ENCODE measurements at places on chromosomes 7 and 10.

DNA sequence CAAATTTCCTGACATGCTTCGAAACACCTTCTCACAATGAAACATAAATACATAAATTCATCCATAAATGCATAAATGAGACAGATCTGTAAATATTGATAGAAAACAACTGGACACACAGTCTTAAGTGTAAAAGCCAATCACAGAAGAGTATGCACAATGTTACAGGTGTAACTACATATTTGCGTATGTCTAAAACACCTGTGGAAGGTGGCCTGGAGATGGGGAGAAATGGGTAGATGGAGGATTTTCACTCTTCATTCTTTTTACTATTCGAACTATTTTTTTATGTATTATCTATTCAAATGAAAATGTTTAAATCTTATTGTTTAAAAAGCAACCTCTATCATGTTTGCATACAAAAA lies 860 bp downstream of the IQUB start:
- no peak for DNase-seq

DNA sequence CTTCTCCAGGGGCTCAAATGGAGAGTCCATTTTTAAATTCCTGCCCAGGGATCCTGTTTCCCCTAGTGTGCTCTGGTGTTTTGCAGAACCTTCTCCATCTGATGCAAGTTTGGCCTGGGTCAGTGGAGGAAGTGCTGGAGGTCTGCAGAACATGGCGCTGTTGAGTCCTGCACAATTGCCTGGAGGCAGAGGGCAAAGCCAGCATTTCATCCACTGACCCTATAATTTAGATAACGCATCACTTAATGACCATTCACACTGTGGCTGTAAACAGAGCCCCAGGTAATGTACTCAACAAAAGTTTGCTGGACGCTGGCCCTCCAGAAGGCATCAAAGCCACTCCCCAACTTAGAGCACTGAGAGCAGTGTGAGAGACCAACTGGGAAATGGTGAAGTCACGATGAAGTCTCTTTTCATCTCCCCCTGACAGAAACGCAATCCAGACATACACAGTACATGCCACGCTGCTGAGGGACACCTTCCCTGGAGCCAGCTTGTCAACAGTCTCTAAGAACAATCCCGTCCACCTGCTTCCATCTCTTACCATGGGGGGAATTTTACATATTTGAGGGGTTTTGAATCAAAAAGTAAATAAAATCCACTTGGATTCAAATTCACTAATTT lies 13.4 kb downstream of the C10orf71 start:
- DNase-seq, result no peak

DNA sequence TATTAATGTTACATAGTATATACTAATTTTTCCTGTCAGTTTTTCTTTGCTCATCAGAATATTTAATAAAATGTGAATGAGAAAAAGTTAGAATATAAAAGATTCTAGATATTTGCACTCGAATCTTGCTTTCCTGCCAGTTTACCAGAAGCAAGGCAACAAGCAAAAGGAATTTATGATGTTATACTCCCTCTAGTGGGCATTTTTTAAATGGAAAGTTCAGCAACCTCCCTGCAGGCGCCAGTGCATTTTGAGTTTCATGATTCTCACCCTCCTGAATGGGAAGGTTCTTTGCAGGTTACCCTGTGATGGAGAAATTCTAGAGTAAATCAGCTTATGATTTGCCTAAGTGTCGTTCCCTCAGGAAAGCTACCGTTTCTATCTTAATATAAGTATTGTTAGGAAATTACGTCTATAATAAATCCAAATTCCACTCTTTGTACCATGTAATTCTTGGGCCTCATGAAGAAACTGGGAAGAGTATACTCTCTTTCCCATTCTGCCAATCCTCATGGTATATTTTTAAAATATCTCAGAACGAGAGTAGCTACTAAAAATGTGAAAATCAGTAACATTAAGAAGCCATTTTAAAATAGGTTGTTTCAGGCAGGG lies 350.0 kb downstream of the CRPPA start:
- peak; percentile 72 for DNase-seq

- DNase-seq, result no peak
These were observed 2.3 kb upstream of the CYTH3 start for GRCh38 chr7:6274743-6275142.

GRCh38 chr10:44975431-44976331 lies 2.9 kb downstream of the DEPP1 start:
- no peak for DNase-seq

DNA sequence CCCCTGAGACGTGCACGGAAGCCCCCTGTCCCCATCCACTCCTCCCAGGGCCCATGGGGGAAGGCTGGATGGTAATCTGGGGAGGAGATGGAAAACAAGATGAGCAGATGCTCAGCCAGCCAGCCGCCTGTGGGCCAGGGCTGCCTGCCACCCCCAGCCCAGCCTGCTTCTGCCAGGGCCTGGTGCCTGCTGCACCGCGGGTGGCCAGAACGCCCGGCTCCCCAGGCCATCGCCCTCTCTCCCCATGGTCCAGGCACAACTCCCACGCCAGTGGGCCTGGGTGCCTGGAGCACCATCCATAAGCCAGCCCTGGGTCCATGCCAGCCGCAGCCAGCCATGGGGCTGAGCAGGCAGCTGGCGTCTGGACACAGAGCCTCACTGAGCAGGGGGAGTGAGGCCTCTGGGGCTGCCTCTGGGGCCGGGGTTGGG lies 57.2 kb upstream of the ELN start:
- DNase-seq, result no peak

DNA sequence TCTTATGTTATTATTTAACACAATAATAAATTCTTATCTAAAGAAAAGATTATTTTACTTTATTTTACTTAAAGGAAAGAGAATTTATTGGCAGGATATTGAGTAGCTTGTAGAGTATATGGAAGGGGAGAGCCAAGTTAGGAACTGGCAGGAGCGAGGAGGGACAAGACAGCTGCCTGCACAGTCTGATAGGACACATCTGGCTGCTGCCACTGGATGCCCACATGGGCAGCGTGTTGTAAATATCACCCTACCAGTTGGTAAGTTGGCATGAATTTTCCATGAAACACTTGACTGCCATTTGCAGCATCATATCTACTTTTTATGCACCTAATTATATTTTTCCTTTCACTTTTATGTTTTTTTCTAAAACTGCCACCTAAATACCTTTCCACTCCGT lies 19.6 kb downstream of the SRI start:
- no peak for DNase-seq

- no peak for DNase-seq
These were observed 184.9 kb downstream of the PPP1R9A start for GRCh38 chr7:95092324-95092723.

Data from NCI-H2081 treated with DMSO at 0.1 percent for 48 hours (cell line).